ENCODE measurements at places on chromosomes 7 and 10.
A peak's percentile ranks its signal among the peaks of the same experiment; 100 is the strongest.

- no peak overlapping the region for H3K27ac ChIP-seq
- H3K27me3 ChIP-seq = no peaks in the 10 kb centered on the region
- DNase-seq = peak; percentile 54
- peaks cover 17% of the 10 kb centered on the region for H3K36me3 ChIP-seq
- H3K4me1 ChIP-seq = peaks cover 41% of the 10 kb centered on the region
These were observed 104.9 kb downstream of the CDK6 start for GRCh38 chr7:92731335-92732063.

GRCh38 chr7:15709978-15710377 is 23.5 kb upstream of the MEOX2 start:
- no peaks in the 10 kb centered on the region for H3K36me3 ChIP-seq
- no peak for DNase-seq
- peaks cover 66% of the 10 kb centered on the region for H3K27me3 ChIP-seq
- no peak overlapping the region for H3K27ac ChIP-seq
- no peak overlapping the region for H3K4me3 ChIP-seq
- no peaks in the 10 kb centered on the region for H3K4me1 ChIP-seq

- no peaks in the 10 kb centered on the region for H3K27me3 ChIP-seq
- no peaks in the 10 kb centered on the region for H3K4me1 ChIP-seq
These were observed 486.0 kb upstream of the LRRN3 start for GRCh38 chr7:110604885-110605284.

DNA sequence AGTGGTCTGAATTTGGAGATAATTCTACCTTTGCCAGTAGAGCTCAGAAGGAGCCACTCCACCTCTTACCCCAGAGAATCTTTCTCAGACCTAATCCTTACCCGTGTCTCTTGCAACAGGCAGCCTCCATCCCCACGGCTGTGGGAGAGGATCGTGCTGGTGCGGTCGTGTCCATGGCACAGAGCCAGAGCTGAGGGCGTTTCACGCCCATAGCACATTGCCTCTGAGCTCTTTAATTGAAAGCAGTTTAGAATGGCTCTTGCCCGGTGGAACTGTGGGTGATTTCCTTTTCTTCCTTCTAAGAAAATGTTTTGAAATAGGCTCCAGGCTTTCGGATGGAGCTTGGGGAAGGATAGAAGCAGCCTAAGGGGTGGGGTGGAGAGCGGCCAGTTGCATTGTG is 41.5 kb downstream of the PRF1 start:
- H3K27me3 ChIP-seq = peaks cover 15% of the 10 kb centered on the region
- H3K4me3 ChIP-seq = no peak overlapping the region
- H3K4me1 ChIP-seq = peaks cover 9% of the 10 kb centered on the region
- no peak for DNase-seq
- no peak overlapping the region for H3K27ac ChIP-seq

GRCh38 chr7:71145906-71146901 is 14.3 kb downstream of the GALNT17 start:
- no peaks in the 10 kb centered on the region for H3K36me3 ChIP-seq
- no peak overlapping the region for H3K27ac ChIP-seq
- H3K4me3 ChIP-seq = no peak overlapping the region
- H3K4me1 ChIP-seq = no peaks in the 10 kb centered on the region
- DNase-seq = no peak

GRCh38 chr7:90706072-90706716 is 110.1 kb downstream of the CDK14 start:
- H3K36me3 ChIP-seq = no peaks in the 10 kb centered on the region
- no peak overlapping the region for H3K4me3 ChIP-seq
- DNase-seq = no peak
- H3K4me1 ChIP-seq = peaks cover 26% of the 10 kb centered on the region
- no peak overlapping the region for H3K27ac ChIP-seq
- H3K27me3 ChIP-seq = no peaks in the 10 kb centered on the region
